Effector memory CD4-positive, alpha-beta T cell (primary cell): ENCODE measurements at places on chromosomes 6 and 20.

DNA sequence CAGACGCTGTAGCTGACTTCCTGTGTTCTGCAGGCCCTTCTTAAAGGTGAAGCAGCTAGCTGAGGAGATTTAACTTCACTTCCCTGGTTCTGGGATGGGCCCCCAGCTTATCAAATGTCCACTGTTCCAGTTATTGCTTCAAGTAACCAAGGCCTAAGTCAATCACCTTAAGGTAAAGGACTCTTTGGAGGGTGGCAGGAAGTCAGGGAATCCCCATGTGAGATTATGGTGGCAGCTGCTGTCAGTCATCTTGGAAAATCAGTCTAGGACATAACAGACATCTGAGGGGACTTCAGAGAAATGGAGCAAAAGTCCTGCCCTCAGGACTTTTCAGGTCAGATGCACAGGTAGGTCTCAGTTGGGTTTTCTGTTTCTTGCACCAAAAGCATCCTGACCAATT lies 3.8 kb downstream of the ELOVL5 start:
- DNase-seq: no peak

- no peak for DNase-seq
Measured at GRCh38 chr6:50543666-50544065, 169.7 kb upstream of the TFAP2D start.

DNA sequence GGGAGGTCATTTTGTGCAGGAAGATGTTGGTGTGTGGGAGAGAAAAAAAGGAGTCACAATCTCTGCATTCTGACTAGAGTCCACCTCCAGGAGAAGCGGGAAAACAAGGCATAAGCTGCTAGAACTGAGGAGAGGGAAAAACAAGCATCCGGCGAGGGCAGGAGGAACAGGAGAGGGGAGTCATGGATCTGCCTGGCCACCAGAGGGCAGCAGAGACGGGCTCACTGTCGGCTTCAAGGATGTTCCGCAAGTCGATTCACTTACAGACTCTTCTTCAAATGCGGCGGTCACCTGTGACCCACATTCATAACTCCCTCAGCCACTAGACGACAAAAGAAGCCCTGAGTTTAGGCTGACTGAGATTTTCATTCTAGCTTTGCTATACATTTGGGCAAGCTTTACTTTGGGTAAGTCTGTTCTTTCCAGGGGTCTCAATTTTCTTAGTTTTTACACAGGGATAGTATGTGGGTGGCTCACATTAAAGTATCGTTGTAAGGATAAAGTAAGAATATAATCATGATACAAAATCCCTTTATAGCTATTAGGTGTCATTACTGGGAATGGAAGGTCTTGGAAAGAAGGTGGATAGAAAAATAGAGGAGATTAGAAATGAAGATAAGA lies 6.6 kb upstream of the BTNL2 start:
- DNase-seq: peak; percentile 64

GRCh38 chr6:34073540-34073939 lies 72.3 kb downstream of the GRM4 start:
- no peak for DNase-seq

DNA sequence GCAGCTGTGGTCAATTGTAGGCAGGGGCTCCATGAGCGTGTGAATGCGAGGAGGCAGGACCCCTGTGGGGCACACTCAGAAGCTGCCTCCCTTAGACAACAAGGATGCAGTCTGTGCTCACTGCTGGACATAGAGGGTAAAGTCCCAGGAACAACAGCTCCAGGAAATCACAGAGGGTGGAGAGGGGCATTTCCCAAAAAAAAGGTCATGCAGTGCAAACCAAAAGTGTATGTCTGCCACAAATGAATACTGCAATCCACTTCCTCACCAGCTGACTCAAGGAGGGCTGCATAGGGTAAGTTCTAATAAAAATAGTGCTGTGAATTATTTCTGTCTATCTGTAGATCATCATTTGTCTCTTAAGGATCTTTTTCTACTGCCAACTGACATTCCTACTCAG lies 95.8 kb downstream of the RNF182 start:
- DNase-seq: no peak

- no peak for DNase-seq
Measured at GRCh38 chr20:41183831-41184230, 46.5 kb downstream of the PLCG1 start.

DNA sequence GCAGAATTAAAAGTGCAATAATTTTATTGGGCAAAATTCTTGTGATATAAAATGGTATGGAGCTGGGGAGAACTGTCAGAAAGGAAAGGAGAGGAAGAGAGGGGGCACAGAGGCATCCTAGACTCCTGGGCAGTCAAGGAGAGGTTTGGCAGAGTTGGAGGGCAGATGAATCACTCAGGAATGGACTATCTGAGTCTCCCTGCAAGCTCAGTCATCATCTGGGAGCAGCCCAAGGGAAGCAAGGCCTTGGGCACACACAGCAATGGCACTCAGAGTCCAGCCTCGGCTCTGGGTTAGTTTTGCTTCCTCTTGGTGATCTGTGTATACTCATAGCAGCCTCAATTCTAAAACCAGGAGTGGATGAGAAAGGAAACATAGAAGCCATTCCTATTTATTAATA lies 67.2 kb downstream of the SLC22A1 start:
- no peak for DNase-seq

DNA sequence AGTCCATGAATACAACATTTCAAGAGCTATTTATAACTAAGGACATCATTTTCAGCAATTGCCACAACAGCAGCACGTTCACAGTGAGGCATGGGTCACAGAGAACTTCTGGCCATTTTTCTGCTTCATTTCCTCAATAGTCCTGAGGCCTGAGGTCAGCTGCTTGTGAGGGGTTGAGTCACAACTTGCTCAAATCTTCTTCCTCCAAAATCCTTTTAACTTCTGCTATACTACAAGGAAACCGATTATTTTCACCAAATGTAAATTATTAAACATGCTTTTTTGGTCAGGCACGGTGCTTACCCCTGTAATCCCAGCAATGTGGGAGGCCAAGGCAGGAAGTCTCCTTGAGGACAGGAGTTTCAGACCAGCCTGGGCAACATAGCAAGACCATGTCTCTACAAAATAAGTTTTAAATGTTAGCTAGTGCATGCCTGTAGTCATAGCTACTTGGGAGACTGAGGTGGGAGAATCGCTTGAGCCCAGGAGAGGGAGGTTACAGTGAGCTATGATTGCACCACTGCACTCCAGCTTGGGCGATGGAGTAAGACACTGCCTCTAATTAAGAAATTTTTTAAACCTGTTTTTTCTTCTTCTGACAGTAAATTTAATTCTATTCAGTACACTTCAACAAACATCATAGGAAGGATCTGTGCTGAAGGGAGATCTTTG lies 11.1 kb upstream of the SLC16A10 start:
- no peak for DNase-seq

- no peak for DNase-seq
Measured at GRCh38 chr6:80639181-80639629, 532.7 kb downstream of the BCKDHB start.

DNA sequence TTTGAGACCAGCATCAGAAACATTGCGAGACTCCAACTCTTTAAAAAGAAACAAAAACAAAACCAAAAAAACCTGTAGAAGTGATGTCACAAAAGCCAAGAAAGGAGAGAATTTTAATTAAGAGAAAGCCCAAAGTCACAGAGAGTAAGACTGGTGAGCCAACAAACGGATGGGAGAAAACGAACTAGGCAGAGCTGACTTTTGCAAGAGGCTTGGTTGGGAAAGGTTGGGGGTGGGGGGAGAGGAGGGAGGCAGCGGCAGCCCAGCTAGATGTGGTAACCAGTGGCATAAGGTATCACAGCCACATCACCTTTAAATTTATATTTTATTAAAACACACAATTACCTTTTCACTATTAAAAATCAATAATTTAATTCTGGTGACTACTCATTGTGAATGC lies 23.5 kb downstream of the NOL7 start:
- no peak for DNase-seq

DNA sequence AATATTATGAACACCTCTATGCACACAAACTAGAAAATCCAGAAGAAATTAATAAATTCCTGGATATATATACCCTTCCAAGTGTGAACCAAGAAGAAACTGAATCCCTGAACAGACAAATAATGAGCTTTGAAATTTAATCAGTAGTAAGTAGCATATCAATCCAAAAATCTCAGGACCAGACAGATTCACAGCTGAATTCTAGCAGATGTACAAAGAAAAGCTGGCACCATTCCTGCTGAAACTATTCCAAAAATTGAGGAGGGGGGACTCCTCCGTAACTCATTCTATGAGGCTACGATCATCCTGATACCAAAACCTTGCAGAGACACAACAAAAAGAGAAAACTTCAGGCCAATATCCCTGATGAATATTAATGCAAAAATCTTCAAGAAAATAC lies 67.0 kb upstream of the PDE7B start:
- DNase-seq: no peak

DNA sequence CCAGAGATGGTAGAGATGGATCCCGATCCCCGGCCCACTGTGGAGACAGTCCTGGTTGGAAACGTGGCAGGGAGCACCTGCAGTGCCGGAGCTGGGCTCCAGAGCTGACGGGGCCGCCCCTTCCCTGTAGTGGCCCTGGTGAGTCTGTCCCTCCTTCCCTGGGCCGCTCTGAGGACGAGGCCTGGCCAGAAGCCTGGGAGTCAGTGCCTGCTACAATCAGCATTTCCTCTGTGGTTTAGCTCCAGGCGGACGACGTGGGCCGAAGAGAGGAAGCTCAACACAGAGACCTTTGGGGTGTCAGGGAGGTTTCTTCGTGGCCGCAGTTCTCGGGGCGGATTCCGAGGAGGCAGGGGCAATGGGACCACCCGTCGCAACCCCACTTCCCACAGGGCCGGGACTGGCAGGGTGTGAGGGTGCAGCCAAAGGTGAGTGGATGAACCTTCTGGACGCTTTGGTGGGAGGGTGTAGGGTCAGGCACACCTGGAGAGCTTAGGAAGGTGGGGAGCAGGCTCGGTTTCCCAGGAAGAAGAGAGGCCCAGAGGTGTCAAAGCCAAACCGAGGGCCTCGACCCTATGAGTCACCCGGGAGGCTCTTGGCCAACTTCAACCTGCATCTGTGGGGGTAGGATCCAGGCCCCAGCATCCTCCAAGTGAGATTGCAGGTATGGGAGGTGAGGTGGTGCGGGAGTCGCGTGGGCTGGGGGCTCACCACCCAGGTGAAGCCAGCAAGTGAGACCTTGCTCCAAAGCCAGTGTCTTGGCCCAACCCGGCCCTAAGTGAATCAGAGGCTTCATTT lies 9.9 kb downstream of the PSMA7 start:
- DNase-seq: no peak

- DNase-seq: no peak
Measured at GRCh38 chr6:104301951-104302350, 557.8 kb downstream of the HACE1 start.

DNA sequence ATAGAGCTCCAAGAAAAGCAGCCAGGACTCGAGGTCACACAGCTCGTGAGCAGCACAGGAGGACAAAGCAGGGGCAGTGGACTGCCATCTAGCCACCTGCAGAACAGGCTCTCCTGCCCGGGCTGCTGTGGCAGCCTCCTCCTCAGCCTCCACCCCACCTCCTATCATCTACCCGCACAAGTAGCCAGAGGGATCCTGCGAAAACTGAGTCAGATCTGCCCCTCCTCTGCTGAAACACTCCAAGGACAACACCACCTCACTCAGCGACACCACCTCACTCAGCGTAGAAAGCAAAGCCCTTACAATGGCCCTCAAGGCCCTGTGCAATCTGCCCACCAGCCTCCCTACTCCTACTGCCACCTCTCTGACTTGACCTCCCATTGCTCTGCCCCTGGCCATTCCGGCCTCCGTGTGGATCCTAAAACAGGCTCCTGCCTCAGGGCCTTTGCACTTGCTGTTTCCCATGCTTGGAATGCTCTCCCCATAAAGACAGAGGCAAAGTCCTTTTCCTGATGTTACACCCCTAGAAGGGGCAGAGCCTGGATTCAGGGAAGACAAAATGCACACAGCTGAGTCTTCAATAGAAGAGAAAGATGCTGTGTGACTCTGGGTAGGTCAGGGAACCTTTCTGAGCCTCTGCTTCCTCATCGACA lies 19.3 kb downstream of the PREX1 start:
- DNase-seq: no peak

- no peak for DNase-seq
Measured at GRCh38 chr6:16985513-16986284, 116.2 kb upstream of the STMND1 start.

- DNase-seq: no peak
Measured at GRCh38 chr6:34145161-34146020, 496 bp downstream of the GRM4 start.

GRCh38 chr20:4153251-4153650 lies 137.9 kb upstream of the RNF24 start:
- no peak for DNase-seq

DNA sequence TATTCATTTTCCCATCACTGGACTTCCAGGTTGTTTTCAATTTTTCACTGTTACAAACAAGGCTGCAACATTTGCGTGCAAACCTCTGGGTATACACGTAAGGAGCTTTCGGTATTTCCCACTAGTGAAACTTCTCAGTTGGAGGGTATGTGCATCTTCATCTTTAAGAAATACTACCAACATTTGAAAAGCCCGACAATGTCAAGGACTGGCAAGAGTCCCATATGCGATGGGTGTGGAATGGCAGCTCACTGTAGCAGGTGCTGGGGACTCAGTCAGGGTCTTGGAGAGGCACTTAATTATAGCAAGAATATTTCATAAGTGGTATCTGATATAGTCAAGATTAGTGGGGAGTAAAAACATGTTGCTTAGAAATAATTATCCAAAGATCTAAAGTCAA lies 8.9 kb upstream of the HLA-B start:
- DNase-seq: no peak
